CD4-positive, alpha-beta T cell treated with Interleukin-21 for 1 hour (primary cell): ENCODE measurements at places on chromosomes 4 and X.

DNA sequence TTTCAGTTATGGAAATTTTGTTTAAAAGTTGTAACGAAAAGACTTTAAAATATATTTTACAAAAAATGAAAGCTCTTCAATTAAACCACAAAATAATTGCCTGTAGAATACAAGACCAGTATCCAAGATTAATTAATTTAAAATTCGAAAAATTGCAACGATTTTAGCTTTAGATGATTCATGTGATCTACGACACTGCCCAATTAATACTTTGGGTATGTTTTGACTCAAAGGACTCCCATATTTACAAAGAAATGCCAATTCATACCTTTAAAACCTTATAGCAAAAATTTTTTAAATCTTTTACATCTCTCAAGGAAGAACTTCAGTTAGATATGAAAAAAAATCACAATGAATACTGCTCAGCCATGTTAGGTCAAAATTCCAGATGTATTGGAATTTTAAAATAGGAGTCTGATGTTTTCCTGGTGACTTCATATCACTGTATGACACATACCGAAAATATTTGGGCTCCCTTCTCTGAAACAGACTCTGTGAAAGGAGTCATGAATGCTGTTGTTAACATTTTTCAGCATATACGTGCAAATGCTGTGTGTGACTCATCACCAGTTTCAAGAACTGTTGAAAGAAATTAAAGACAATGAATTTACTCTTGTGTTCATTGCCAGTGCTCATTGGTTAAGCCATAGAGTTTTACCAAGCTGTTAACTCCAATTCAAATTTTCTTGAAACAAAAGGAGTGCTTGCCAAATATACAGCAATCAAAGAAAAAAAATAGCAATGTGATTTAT lies 13.8 kb upstream of the SMS start:
- no peak for DNase-seq

DNA sequence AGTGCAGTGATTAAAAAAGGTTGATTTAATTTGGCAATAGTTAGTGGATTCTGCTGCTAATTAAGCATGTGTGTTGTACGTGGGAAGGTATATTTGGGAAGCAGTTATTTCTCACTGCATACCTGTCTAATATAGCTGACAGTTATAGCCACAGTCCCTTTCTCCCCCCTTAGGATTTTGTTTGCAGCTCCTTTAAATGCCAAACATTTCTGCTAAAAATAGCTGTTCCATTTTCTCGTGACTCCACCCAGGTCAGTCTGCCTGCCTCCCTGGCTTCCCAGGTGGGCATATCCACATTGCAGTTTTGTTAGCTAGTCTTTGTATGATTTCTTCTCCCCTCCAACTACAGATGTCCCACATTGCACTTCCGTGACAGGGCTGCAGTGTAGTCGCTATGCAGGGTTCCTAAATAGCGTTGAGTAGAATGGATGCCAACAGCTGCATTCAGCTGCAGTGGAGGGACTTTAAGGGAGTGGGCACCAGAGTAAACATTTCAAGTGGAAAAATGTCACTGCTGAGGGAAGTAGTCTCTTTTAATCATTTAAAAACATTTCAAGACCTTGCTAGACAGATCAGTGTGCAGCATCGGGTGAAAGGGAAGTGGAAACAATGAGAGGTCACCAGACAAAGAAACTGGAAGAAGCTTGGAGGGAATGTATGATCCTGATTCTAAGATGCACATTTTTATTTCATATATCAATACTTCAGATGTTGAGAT lies 326.3 kb downstream of the RAPGEF2 start:
- DNase-seq = no peak

- DNase-seq = no peak
These were observed 357.2 kb upstream of the GATB start for GRCh38 chr4:152117933-152118507.

- DNase-seq = no peak
These were observed 34.7 kb downstream of the ERVMER34-1 start for GRCh38 chr4:52716364-52717151.

- DNase-seq = no peak
These were observed 30.2 kb upstream of the GRIA3 start for GRCh38 chrX:123153846-123154335.

DNA sequence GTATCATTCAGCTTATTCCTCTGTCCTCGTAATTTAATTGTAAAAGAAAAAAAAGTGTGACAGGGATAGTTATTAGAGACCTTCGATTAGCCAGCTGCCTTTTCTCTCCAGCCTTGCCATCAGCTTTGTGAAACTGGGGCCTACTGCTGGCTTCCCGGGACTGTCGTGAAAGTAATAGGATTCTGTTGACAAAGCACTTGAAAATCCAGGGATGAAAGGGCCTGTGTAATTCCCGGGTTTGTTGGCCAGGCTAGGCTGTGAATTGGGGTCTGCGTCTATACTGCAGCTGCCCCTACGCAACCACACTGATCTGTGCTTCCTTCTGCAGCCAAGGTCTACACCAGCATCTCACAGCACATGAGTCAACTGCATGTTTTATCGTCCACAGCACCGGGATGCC lies 120.4 kb upstream of the SCML1 start:
- DNase-seq = no peak

GRCh38 chr4:76494243-76494642 lies 59.2 kb downstream of the SHROOM3 start:
- no peak for DNase-seq

DNA sequence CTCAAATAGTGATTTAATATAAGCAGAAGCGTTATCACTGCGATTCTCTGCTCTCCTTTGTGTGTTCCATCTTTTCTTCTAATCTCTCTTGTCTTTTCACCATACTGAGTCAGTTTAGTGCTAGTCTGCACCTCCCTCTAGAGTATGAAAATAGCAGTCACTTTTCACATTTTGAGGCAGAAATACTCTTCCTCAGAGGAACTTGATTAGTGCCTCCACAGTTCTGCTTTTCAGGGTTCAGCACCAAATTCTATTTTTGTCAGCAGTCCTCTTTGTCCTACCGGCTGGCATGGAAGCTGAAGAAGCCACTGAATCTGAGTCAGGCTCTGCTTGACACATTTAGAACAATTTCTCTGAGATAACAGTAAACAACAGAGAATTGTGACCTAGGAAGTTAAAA lies 49.7 kb upstream of the ANKRD17 start:
- no peak for DNase-seq

GRCh38 chr4:576991-577498 lies 950 bp upstream of the TMEM271 start:
- no peak for DNase-seq

GRCh38 chrX:24333371-24333770 lies 19.5 kb upstream of the SUPT20HL2 start:
- no peak for DNase-seq

DNA sequence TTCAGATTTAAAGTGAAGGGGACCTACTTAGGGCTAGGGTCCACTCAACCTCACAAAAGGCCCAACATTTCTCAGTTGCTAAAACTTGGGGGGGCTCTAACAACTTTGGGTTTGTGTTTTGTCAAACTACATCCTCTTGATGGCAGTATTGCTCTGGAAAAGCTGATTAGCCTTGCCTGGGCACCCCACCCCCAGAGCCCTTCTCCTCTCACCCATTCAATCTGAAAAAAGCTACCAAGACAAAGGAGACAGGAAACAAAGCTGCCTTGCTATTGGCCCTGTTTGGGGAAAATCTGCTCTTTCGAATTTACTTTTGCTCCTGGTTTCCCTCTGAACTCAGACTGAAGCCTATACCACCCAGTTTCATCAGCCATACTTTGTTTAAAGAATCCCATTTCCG lies 195.2 kb upstream of the STK26 start:
- peak; percentile 61 for DNase-seq

- no peak for DNase-seq
These were observed 19.1 kb upstream of the ARX start for GRCh38 chrX:25034889-25035288.

- no peak for DNase-seq
These were observed 110.2 kb upstream of the WDR1 start for GRCh38 chr4:10226756-10227155.

DNA sequence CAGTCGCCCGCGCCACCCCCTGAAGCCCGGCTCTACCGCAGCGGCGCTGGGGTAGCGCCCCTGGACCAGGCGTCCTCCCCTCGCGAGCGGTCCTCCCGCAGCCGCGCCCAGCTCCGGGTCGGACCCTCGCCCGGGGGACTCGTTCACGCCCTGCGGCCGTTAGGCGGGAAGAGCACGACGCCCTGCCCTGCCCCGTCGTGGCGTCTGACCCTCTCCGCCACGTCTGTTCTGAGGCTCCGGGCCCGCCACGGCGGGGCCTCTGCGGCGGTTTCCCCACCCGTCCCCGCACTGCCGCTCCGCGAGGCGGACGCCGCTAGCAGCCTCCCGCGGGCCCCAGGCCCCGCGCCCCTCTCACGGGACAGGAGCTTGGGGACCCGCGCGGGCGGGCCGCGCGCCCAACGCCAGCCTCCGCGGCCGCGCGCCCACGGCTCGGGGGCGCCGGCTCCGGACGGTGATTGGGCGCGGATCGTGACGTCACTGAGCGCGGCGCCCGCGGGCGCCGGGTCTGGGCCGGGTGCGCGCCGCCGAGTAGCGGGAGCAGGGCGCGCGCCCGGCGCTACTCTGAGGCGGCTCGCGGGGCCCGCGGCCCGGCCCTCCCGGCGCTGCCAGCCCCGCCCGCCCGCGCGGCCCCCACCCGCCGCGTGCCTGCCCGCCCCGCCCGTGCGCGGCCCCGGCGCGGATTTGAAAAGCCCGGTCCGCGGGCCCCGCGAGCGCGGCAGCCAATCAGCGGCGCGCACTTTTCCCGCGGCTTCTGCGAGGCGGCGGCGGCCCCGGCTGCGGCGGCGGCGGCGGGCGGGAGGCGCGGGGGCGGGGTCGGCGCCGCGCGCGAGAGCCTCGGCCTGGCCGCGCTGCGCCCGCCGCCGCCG lies at the start of gene NSD2:
Gene NSD2 (plus strand): TSS at position 816 of the 866 bp plus-strand sequence. CDS start 29,262 bp downstream, outside the sequence.
- peak; percentile 93 for DNase-seq

DNA sequence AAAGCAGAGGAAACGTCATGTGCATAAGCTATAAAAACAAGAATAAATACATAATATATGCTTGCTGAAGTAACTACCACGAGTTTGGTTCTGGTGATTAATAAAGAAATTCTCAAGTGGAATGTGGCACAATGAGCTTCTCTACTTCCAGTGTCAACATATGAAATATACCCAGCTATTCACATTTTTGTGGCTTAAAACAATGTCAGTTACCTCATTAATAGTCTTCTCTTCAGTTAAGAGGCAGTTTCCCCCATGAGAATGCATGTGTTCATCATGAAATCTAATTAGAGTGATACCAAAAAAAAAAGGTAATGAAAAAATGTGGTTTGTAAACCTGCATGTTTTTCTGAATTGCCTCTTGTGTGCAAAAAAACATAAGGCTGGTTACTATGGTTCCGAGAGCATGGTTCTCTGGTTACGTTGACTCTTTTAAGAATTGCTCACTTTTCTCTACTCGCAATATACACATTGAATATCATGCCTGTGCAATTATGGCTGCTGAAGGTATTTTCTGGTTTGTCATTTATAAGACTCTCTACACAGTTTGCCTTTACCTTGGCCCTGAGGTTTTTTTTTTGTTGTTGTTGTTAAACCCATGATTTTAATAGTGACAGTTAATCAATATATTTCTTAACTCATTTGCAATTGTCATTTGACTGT lies 108.2 kb downstream of the PCDH7 start:
- no peak for DNase-seq

- DNase-seq = no peak
These were observed 153.5 kb upstream of the PJA1 start for GRCh38 chrX:69318651-69319340.

DNA sequence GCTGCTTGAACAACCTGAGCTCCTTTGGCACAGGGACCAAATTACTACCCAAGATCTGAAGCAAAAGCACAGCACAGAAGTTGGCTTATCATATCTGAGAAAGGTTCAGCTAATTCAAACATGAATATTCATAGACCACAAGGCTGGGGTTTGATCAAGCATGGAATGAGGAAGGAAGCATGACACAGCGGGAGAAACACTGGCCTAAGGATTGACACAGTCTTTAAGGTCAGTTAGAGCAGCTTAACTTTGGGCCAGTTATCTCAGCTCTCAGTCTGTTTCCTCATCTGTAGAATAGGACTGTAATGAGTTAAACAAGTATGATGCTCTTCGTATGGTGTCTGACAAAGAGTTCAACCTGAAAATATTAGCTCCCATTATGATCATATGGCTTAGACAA lies 88.5 kb upstream of the CBR4 start:
- DNase-seq = no peak

- DNase-seq = no peak
These were observed 143.3 kb downstream of the BANK1 start for GRCh38 chr4:101933855-101934254.

DNA sequence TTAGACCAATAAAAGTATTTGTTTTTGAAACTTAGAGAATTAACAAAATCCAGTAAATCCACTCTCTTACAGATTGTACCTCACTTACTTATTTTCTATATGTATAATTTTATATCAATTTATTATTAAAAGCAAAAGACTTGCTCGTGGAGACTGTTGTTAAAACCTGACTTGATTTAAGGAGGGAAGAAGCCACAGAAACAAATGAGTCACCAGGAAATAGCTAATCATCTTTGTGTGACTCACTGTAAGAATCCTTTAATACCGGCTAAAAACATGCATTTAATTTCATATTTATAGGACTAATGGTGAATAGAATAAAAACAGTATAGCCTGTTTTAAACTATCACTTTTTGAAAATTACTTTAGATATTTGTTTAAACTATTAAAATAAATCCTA lies 29.9 kb upstream of the UBE2NL start:
- no peak for DNase-seq

DNA sequence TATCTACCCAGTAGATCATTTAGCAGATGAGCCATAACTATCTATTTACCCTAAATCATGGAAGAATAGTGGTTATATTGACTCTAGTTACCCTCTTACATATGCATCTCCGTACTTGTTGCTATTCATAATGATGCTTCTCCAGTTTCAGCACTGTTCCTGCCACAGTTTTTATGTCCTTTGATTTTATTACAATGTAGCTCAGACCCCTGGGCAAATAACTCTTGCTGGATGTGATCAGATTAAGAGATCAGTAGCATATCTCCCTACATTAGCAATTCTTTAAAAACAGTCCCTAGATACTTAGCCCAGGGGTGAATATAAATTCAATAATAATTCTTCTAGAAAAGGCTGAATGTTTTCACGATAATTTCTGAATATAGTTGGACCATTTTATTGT lies 696.5 kb downstream of the ADGRL3 start:
- no peak for DNase-seq

GRCh38 chrX:150899191-150899757 lies 806 bp upstream of the CD99L2 start:
- peak; percentile 26 for DNase-seq

GRCh38 chr4:8221476-8221875 lies 22.4 kb downstream of the SH3TC1 start:
- DNase-seq = peak; percentile 53

- no peak for DNase-seq
These were observed 49.6 kb downstream of the TAPT1 start for GRCh38 chr4:16176621-16177020.

GRCh38 chr4:87838890-87839591 lies 6.3 kb downstream of the MEPE start:
- DNase-seq = no peak

GRCh38 chr4:629915-630641 lies 4.7 kb downstream of the PDE6B start:
- no peak for DNase-seq

- DNase-seq = no peak
These were observed 136.3 kb downstream of the TSPAN5 start for GRCh38 chr4:98522062-98522461.

GRCh38 chrX:70030301-70030767 lies 19.4 kb downstream of the AWAT2 start:
- DNase-seq = peak; percentile 55
